ENCODE measurements at places on chromosomes 7 and 10.

DNA sequence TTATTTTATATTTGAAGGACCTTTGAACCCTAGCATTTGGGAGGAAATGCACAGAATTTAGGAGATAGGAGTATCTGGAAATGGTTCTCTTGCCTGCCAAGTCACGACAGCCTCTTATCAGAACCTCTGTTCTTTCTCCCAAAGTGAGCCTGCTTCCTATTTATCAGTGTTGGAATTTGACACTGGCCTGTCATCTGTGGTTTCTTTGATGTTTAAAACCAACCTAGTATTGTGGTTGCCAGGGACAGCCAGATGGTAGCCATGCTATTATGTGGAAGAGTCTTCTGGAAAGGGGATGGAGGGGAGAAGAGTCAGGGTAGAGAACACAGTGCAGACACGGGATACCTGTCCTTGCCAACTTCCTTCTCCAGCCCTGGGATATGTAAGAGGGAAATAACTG is 21.1 kb downstream of the ZNF282 start:
- DNase-seq, result no peak

DNA sequence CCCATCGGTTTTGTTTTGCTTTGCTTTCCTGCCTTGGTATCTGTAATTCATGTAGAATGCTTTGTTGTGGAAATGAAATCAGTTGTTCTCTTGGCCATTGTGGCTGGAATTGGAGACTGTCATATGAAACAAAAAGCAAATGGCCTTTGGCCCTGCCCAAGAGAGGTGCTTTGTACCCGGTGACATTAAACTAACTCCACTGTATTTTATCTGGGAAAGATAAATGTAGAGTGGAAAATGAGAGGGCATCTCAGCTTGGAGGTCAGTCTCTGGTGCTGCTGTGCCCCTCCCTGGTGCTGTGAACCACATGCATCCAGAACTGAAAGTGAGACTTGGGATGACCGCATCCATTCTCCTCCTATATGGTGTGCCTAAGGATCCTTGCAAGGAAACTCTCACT is 75.4 kb downstream of the CDK1 start:
- DNase-seq, result no peak

DNA sequence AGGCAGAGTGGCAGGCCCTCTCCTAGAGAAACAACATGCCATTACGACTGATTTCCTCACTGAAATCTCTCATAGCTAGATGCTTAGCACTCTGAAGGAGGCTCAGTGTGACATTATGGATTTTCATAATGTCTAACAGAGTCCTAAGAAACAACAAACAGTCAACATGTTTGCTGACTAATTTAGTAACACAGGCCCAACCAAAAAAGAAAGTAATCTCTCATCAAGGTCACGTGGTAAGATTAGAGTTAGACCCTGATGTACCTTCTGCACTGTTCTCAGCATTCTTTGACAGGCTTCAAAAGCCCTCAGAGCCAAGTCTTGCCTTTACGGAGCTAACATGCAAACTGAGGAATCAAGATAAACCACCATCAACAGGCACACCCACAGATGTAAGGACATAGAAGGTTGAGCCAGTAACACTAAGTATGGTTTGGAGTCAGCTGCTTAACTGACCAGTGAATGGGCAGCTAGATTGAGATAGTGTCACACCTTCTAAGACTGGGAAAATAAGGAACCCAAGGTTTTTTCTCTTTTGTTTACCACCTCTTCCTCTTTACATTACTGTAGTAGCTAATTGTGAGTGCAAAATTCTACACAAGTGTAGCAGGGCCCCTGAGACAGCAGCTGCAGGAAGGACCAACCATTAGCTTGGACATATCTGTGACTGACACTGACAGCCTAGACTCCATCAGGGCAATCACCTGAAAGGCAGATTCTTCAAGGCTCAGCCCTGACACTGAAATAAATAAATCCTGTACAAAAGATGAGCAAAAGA is 15.3 kb upstream of the KCNIP2 start:
- DNase-seq, result no peak

DNA sequence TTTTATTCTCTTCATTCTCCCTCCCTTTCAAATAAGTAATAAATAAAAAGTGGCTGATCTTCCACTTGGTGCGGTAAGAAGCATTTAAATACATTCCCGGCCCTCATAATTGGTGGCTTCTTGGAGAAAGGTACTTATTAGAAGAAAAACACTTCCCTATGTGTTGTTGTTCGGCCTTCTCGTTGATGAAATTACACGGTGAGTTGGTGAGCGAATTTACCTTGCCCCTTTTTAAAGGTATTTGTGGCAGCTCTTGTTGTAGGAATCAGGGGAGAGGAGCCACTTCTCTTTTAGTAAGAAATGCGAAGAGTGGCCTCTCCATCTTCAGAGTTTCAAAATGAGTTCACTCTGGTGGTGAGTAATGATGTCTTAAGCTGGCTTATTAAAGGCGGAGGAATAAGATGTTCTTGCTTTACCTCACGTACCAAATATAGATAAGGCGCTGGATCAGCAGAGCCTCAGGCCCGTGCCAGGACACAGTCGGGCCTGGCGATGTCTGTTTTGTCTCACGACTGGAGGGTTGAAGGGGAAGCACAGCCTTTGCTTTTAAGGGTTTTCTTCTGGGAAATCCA is 135.9 kb downstream of the CUX1 start:
- no peak for DNase-seq

DNA sequence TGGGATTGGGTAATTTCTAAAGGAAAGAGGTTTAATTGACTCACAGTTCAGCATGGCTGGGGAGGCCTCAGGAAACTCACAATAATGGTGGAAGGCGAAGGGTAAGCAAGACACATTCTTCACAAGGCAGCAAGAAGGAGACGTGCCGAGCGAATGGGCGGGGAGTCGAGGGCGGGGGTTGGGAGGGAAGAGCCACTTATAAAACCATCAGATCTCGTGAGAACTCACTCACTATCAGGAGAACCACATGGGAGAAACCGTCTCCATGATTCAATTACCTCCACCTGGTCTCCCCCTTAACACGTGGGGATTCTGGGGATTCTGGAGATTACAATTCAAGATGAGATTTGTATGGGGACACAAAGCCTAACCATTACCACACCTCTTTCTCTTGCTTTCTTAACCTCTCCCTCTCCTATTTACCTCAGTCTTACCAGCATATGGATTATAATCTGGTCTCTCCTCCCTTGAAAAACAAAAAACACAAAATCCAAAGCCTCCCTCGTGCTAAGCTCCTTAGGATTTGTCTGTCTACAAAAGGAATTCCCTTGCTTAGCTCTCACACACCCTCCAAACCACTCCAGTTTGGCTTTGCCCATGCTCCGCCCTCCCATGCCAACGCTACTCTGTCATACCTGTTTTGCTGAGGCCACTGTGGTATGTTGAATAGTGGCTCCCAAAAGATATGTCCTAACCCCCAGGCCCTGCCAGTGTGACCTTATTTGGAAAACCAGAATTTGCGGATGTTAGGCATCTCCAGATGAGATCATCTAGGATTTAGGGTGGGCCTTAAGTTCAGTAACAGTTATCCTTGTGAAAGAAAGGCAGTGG is 19.6 kb upstream of the EFCAB10 start:
- DNase-seq, result no peak

- DNase-seq, result no peak
Measured at GRCh38 chr10:10302689-10303088, 715.0 kb upstream of the CELF2 start.

DNA sequence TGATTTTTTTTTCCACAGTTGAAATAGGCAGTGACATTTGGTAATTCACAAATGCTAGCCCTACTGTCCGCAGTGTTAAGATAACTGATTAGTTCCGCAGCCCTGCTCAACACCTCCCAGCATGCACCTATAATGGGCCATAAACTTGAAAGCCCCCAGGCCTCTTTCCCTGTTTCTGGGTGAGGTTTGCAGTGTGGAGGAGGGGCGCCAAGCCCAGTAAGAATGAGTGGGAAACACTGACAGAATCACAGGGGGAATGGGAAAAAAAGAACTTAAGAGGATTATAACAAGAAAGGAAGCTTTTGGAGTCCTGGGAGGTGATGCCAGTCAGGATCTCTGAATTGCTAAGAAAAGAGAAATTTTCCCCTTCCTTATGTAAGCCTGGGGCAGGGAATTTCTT is 39.6 kb upstream of the SP8 start:
- DNase-seq, result no peak

DNA sequence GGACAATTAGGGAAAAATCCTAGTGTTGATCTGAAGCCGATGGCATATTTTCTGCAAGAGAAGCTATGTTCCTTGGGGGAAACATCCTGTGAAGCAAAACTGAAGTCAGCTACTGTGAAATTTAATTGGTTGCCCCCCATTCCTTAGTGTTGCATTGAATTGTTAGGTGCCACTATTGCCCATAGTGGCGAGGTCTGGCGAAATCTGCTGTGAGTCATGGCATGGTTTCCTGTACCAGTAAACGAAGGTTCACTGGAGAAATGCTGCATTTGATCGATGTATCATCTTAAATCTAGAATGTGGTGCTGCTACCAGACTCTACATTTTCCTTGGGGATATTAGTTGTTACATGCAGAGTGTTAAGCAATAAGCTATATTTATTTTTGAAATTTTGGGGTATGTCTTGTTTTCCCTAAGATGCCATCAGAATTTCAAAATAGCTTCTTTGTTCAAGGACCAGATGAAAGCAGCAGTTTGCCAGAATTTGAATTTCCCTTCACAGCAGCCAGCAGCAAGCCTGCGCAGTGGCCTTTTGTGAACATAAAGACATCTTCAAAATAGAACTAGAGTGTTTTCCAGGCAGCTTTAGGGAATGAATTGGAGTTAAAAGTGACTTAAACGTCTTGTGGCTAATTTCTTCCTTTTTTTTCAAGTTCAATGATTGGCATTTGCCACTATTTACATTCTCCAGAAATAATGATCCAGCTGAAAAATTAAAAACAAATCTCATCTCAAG is 348.6 kb upstream of the COBL start:
- no peak for DNase-seq

DNA sequence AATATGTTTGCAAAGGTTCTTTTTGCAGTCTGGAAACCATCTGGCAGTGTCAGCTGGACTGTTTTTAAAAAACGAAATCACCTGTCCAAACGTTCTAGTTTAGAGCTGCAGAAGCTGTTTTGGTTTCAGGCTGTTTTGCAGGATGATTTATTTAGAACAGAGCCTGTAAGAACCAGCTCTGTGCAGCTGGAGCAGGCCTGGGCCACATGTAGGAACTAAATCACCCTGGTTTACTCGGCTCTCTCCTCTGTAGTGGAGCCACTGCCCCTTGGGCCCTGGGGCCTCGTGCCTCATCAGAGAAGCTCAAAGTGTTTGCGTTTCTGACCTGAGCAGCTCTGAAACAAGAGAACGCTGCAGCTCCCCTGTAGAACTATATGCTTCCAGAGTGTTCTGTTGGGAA is 142.5 kb downstream of the ACTR3B start:
- DNase-seq, result no peak

- no peak for DNase-seq
Measured at GRCh38 chr7:151174246-151175046, 7.0 kb upstream of the GBX1 start.

DNA sequence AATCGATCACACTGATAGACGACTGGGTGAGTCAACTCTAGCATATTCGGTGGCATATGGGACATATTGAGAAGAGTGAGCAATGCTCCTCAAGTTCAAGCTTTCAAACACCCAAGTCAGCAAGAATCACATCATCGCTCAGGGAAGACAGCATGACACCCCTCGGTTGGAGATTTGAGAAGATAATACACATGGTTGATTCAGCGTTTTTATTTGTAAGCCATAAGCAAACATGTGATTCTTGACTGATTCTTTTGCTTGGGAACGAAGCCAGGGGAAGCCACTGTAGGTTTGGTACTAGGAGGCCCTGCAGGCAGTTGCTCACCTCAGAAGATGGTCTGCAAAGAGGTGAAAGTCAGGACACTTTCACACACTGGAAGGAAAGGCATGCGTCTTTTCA is 12.6 kb downstream of the UCMA start:
- DNase-seq, result no peak

DNA sequence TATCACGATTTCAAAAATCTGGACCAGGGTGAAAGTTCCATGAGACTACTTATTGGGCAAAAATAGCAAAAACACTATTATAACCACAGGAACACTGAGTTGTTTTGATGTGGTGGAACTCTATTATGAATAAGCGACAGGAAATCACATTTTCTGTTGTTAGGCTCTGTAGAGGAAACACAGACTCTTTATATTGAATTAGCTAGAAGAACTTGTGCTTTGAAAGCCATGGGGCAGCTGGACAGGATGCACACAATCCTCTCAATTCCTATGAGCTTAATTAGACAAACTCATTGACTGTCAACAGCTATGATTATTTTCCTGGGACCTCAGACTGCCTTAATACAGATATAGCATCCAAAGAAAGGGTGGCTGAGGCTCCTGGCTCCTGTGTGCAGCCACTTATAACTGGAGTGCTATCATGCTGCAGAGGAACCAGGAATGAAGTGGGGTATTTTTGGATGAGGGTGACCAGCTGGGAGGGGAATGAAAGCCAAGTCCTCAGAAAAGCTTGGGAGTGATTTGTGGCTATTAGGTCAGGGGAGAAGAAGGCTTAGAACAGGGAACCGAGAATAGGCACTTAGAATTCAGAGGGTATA is 657.3 kb downstream of the TYW1 start:
- no peak for DNase-seq

DNA sequence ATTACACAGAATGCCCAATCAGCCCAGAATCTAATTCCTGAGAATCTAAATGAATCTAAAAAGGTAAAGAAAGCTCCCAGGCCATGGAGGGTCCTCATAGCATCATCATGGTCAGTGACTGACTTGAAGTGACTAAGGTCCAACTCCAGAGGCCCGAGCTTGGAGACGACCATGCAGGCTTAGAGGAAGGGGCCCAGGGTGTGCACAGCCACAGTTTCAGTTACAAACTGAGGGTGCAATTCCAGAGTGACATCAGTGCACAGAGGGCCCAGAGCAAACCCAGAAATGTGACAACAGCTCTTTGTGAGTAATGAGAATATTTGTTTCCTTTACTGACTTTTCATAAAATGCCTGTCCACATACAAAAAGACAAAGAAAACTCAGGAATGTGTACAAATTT is 170.0 kb downstream of the TNS3 start:
- DNase-seq, result no peak

DNA sequence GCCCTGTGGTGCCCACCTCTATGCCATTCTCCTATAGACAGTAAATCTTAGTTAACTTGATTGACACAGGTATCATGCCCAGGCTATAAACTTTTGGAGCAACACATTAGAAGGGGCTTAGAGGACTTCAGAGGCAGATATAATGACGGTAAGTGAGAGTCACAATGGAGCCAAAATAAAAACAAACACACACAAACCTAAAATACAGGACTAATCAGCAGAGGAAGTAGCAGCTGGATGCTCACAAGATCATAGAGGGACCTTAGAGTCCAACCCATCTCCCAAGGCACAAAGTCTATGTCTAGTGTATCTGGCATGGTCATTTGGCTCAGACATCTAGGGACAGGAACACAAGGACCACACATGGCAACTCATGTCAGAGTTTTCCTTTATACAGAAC is 12.3 kb downstream of the SLC13A4 start:
- no peak for DNase-seq

GRCh38 chr7:71173955-71174354 is 42.0 kb downstream of the GALNT17 start:
- DNase-seq, result no peak

All from T-cell (primary cell).